CD4-positive, alpha-beta T cell (primary cell): ENCODE measurements at places on chromosomes 11 and 22. TPM values are rescaled to one million over a fixed set of nuclear protein-coding genes. Genes with fewer than 3 reads are reported as not detected.

- no peak for DNase-seq
- no peak overlapping the region for H3K4me3 ChIP-seq
- H3K36me3 ChIP-seq = no peaks in the 10 kb centered on the region
- H3K4me1 ChIP-seq = no peaks in the 10 kb centered on the region
- H3K27ac ChIP-seq = no peak overlapping the region
- no peaks in the 10 kb centered on the region for H3K27me3 ChIP-seq
These were observed 1126.9 kb downstream of the JRKL start for GRCh38 chr11:97516688-97517087.

DNA sequence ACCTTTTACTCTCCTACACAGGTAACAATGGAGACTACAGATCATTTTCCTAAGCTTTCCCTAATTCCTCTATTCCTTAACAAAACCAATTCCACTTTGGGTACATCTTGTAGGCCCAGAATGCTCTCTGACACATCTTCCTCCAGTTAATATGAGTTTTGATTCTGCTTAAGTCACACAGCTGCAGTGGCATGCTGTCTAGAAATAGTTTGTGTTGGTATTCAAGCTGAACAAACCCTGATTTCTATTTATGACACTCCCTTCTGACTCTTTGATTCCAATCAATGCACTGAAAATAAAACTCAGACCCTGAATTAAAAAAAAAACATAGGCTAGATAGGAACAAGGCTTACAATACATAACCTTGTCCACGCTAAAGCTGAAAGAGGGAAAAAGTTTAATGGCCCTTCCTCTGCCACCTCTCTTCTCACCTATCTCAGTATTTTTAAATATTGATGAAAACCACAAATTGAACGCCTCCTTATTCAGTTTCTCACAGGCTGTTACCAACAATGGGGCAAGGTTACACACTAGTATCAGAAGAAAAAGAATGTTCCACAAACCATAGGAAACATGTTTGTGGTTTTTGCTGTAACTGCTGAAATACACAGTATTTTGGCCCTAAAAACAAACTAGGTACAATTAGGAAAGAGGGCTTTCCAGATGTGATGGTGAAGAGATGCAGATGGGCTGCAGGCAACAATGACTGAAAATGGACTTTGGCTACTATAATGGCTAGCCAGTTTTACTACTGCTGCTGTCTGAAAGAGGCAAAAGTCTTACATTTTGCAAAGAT is 35.7 kb upstream of the GAB2 start:
- H3K36me3 ChIP-seq = peaks cover 1% of the 10 kb centered on the region
- H3K4me3 ChIP-seq = no peak overlapping the region
- no peaks in the 10 kb centered on the region for H3K27me3 ChIP-seq
- no peak for DNase-seq
- H3K27ac ChIP-seq = no peak overlapping the region

DNA sequence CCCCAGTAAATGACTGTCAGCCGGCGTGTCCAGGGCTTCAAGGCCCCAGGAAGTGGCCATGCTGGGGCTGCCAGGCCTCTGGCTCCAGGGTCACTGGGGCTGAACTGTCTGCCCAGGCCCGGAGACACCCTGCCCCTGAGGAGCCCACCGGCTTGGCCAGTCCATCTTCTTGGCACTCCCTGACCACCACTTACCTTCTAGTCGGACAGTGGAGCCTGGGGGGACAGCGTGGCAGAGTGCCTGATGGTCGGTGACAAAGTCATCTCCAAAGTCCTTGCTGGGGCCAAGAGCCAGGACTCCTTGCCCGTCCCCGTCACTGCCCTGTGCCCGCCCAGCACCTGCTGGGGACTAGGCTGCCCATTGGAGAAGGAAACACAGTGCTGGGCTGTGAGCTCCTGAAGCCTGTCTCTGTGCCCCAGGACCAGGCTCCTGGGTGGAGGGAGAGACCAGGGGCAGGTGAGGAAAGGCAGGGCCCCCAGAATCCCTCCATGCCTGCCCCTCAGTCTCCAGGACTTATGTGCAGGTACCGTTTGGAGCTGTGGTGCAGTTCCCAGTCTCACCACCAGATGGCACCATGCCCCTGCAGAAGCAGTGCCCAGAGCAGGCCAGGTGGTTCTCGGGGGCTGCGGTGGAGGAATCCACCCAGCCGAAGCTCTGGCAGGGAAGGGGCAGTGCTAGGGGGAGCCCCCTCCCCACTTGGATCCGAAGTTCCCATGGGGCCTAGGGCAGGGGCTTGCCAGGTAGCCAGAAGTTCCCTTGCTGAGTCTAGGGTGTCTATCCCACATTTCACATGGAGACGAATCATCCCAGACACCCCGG is 6.0 kb upstream of the CCDC188 start:
- H3K27me3 ChIP-seq = peaks cover 6% of the 10 kb centered on the region
- H3K4me3 ChIP-seq = no peak overlapping the region
- no peaks in the 10 kb centered on the region for H3K36me3 ChIP-seq
- peaks cover 21% of the 10 kb centered on the region for H3K4me1 ChIP-seq
- no peak overlapping the region for H3K27ac ChIP-seq
- DNase-seq = peak; percentile 82

DNA sequence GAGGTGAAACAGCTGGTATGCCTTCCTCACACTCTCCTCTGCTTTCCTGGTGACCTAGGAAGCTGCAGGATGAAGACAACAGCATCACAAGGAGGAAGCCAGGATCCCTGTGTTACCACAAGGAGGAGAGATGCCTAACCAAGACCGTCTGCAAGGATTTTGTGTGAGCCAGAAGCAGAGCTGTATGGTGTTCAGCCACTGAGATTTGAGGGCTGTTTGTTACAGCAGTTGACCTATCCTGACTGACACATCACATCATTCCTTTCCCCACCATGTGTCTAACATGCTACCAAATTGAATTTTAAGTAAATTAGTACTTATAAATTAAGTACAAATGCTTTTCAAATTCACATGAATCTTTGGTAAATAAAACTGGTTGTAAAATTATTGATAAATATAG is 8.9 kb upstream of the CHKA start:
- no peak for DNase-seq
- no peaks in the 10 kb centered on the region for H3K36me3 ChIP-seq
- H3K4me1 ChIP-seq = no peaks in the 10 kb centered on the region

DNA sequence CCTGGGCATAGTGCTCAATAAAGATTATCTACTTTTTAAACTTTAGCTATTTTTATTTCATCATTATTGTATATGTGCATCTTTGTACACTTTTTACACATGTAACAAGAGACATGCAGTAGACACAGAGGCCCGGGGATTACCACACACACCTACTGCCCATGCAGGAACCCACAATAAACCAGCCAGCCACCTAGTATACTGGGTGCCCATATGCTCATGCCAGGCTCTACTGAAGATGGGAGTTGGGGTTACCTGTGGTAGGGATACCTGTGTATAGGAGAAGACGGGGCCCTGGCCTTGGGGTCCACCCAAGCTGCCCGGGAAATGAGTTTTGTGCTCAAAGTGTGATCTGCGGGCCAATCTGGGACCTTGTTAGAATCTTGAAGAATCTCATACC is 31.2 kb upstream of the P2RY2 start:
- no peaks in the 10 kb centered on the region for H3K36me3 ChIP-seq
- H3K27me3 ChIP-seq = no peaks in the 10 kb centered on the region
- peaks cover 10% of the 10 kb centered on the region for H3K4me1 ChIP-seq
- no peak for DNase-seq
- H3K4me3 ChIP-seq = no peak overlapping the region
- H3K27ac ChIP-seq = no peak overlapping the region

- peaks cover 26% of the 10 kb centered on the region for H3K27me3 ChIP-seq
- peaks cover 42% of the 10 kb centered on the region for H3K4me1 ChIP-seq
- no peaks in the 10 kb centered on the region for H3K36me3 ChIP-seq
- no peak overlapping the region for H3K27ac ChIP-seq
- DNase-seq = peak; percentile 30
These were observed 2.5 kb downstream of the IL17REL start for GRCh38 chr22:50009765-50010675.

DNA sequence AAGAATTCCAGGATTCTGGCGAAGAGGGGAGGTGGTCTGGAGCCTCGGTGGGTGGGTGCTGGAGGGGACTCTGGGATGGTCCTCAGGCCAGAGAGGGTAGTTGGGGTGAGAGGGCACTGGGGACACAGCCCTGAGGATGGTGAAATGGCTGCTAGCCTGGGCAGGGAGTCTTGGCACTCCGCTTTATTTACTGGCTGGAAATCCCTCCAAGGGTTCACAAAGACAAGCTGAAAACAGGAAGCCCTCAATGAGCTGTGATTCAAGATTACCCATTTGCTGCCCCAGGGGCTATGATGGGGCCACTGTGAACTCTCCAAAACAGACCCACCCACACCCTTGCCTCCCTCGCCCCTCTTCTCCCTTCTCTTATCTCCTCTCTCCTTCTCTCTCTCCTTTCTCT is 71.9 kb downstream of the FBXO7 start:
- H3K4me3 ChIP-seq = no peak overlapping the region
- no peak overlapping the region for H3K27ac ChIP-seq
- no peaks in the 10 kb centered on the region for H3K36me3 ChIP-seq
- H3K4me1 ChIP-seq = no peaks in the 10 kb centered on the region
- H3K27me3 ChIP-seq = no peaks in the 10 kb centered on the region

- peaks cover 53% of the 10 kb centered on the region for H3K4me1 ChIP-seq
- DNase-seq = no peak
- H3K36me3 ChIP-seq = peaks cover 7% of the 10 kb centered on the region
- no peaks in the 10 kb centered on the region for H3K27me3 ChIP-seq
- no peak overlapping the region for H3K4me3 ChIP-seq
- no peak overlapping the region for H3K27ac ChIP-seq
These were observed 90.0 kb downstream of the MICAL2 start for GRCh38 chr11:12200279-12200990.

DNA sequence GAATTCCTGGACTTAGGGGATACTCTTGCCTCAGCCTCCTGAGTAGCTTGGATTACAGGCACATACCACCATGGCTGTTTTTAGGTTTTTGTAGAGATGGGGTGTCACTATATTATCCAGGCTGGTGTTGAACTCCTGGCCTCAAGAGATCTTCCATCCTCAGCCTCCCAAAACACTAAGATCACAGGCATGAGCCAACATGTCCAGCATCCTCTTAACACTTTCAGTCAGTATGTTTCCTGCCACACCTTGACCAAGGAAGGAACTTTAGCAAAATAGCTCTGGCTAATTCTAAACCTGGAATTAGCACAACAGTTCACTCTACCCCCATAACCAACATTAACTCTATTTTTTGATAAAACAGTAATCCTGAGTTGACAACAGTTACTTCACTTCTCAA is 27.2 kb upstream of the DNAJB7 start:
- H3K27me3 ChIP-seq = no peaks in the 10 kb centered on the region
- DNase-seq = no peak
- H3K36me3 ChIP-seq = peaks cover 51% of the 10 kb centered on the region

- no peaks in the 10 kb centered on the region for H3K4me1 ChIP-seq
- no peak overlapping the region for H3K4me3 ChIP-seq
- no peak overlapping the region for H3K27ac ChIP-seq
- no peak for DNase-seq
- H3K36me3 ChIP-seq = no peaks in the 10 kb centered on the region
These were observed 52.4 kb downstream of the LGR4 start for GRCh38 chr11:27420217-27420616.

- no peak for DNase-seq
- no peaks in the 10 kb centered on the region for H3K36me3 ChIP-seq
- peaks cover 47% of the 10 kb centered on the region for H3K4me1 ChIP-seq
- H3K27me3 ChIP-seq = peaks cover 76% of the 10 kb centered on the region
- no peak overlapping the region for H3K27ac ChIP-seq
- H3K4me3 ChIP-seq = peak overlapping the region; percentile 5
These were observed 3.4 kb downstream of the ROBO3 start for GRCh38 chr11:124868331-124869274.

- no peak for DNase-seq
- H3K4me3 ChIP-seq = no peak overlapping the region
- peaks cover 3% of the 10 kb centered on the region for H3K27me3 ChIP-seq
- H3K36me3 ChIP-seq = no peaks in the 10 kb centered on the region
- H3K4me1 ChIP-seq = peaks cover 10% of the 10 kb centered on the region
These were observed 2.6 kb downstream of the EHF start for GRCh38 chr11:34623463-34623862.

GRCh38 chr11:18765554-18765953 is 26.0 kb downstream of the PTPN5 start:
- no peaks in the 10 kb centered on the region for H3K36me3 ChIP-seq
- H3K27me3 ChIP-seq = no peaks in the 10 kb centered on the region
- no peak overlapping the region for H3K27ac ChIP-seq
- DNase-seq = no peak
- no peak overlapping the region for H3K4me3 ChIP-seq

DNA sequence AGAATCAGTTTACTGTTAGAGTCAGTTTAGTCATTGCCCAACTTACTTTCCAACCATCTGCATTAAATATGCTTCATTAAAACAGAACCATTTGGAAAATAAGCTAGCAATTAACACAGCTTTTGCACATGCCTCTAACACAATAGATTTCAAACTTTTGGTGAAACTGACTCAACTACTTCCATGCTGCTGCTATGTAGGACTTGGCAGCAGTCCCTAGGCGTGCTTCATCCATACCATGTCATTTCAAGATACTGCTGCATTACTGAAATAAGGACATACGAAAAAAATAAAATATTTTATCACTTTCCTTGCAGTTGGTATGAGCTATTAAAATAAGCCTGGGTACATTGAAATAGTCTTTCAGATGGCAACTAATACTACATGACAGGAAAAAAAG is 65.5 kb upstream of the SOX6 start:
- DNase-seq = no peak
- H3K4me1 ChIP-seq = no peaks in the 10 kb centered on the region
- no peak overlapping the region for H3K27ac ChIP-seq
- no peaks in the 10 kb centered on the region for H3K27me3 ChIP-seq

DNA sequence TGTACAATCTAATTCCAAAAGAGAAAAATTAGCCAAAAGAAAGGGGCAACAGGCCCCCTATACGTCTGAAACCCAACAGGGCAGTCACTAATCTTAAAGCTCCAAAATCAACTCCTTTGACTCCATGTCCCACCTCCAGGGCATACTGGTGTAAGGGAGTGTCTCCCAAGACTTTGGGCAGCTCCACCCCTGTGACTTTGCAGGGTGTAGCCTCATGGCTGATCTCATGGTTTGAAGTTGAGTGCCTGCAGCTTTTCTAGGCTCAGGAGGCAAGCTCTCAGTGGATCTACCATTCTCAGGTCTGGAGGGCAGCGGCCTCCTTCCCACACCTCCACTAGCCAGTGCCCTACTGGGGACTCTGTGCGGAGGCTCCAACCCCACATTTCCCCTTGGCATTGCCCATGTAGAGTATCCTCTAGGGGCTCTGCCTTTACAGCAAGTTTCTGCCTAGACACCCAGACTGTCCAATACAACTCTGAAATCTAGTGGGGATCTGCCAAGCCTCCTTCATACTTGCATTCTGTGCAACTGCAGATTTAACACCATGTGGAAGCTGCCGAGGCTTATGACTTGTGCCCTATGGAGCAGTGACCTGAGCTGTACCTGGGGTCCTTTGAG is 94.5 kb downstream of the TRIM29 start:
- no peaks in the 10 kb centered on the region for H3K36me3 ChIP-seq
- no peaks in the 10 kb centered on the region for H3K4me1 ChIP-seq
- no peak for DNase-seq

- H3K36me3 ChIP-seq = no peaks in the 10 kb centered on the region
- peak overlapping the region; percentile 83 for H3K27ac ChIP-seq
- H3K4me3 ChIP-seq = peak overlapping the region; percentile 19
- peak; percentile 78 for DNase-seq
- no peaks in the 10 kb centered on the region for H3K27me3 ChIP-seq
These were observed 21.5 kb upstream of the CBX7 start for GRCh38 chr22:39173787-39174497.

CCDC15 gene
- 0.89 TPM for total RNA-seq

TBX1 gene
- total RNA-seq = not detected

GLB1L2 gene
- 0.63 TPM for total RNA-seq

OR8H2 gene
- not detected for total RNA-seq

MS4A15 gene
- total RNA-seq = not detected

USP35 gene
- 29.2 TPM for total RNA-seq

ISX gene
- total RNA-seq = not detected

PLEKHB1 gene
- total RNA-seq = 34.6 TPM

TRIM66 gene
- 6.8 TPM for total RNA-seq

CBLIF gene
- total RNA-seq = not detected
